ENCODE measurements at places on chromosomes 2 and 18. TPM values are rescaled to one million over a fixed set of nuclear protein-coding genes. Genes with fewer than 3 reads are reported as not detected.

SATB2 gene
- 3.8 TPM for polyA plus RNA-seq

CELF4 gene
- polyA plus RNA-seq: not detected

ZNF521 gene
- polyA plus RNA-seq: 29.6 TPM

- DNase-seq: peak; percentile 38
Measured at GRCh38 chr2:42794271-42795046, 2.1 kb upstream of the HAAO start.

GRCh38 chr2:42917425-42917927, 125.1 kb upstream of the HAAO start:
- DNase-seq: peak; percentile 91

- DNase-seq: peak; percentile 32
Measured at GRCh38 chr2:226893216-226893615, 57.4 kb downstream of the RHBDD1 start.

DNA sequence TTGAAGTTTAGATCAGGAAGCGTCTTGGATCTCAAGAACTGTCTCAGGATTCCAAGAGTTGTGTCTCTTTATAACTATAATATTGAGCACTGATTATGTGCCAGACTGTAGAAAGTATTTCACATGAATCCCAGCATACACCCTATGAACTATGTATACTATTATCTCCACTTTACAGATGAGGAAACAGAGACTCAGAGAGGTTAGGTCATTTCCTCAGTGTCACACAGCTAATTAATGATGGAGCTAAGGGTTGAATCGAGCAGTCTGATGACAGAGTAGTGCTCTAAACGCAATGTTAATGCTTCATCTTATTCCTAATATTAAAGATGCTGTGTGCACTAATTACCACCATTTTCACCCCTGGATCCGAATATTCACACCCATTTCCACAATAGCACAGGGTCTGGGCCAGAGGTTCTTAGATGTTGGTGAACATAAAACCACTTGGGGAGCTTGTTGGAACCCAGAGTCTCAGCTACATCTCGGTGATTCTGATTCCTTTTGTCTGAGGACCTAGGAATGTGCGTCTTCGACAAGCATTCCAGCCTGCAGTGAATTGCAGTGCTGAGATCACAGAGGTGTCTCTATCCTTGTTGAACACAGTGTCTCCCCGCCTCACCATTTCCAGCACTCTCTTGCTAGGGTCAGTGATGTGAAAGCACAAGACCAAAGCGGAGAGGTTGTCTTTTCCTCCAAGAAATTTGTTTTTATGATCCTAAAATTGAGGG, 213.8 kb downstream of the SP3 start:
- no peak for DNase-seq

DNA sequence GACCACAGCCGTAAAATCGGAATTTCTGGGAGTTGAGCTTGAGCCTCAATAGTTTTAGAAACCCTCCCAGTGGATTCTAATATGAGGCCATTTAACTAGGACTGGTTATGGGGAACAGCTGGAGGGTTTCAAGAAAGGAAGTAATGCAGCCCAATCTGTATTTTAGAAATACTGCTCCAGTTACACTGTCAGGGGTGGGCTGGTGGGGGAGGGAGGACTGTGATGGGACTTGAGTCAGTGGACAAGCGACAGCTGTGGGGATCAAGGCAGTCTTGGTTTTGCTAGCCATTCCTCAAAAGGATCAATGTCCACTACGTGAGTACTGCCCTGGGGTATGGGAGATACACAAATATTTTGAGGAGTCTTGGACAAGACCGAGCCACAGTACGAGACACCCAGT, 34.8 kb downstream of the ASB1 start:
- no peak for DNase-seq

GRCh38 chr18:49400398-49401072, 59.9 kb downstream of the DYM start:
- DNase-seq: peak; percentile 8

DNA sequence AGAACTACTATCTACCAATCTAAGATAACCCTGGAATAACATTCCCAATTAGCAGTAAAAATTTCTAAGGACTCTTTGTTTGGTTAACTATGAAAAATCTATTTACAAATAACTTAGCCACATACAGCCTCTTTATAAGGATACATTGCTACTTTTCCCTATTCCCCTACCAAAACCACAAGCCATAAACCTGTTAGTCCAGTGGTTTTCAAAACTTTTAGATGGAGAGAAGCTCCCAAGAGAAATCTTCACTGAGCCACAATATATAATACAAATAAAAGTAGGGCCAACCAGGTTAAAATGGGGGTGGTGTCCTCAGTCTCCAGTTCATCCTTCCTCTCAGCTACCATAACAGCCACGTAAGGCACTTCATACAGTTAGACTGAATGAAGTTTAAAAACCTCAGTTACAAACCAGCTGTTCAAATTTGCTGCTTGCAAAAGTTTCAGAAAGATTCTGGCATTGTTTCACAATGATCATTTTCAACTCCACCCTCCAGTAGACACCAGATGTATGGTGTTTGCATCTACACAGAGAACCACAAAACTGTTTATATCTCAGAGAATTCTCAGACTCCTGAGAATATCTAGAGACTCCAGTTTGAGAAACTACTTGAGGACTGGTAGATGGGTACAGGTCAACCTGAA, 26.0 kb downstream of the SOS1 start:
- DNase-seq: peak; percentile 92

DNA sequence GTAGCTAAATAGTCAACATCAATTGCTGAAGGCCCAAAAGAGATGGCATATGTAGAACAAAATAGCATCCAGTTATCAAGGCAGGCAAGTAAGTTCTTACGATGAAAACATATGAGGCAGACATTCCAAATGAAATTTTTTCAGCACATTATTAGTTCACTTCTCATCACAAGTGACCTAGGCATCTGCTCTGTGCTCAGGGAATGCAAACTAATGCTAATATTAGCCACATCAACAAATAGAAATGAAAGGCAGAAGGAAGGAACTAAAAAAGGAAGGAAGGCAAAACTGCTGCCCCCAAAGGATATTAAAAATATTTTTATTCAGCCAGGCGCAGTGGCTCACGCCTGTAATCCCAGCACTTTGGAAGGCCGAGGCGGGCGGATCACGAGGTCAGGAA, 51.2 kb upstream of the ROCK1 start:
- no peak for DNase-seq

DNA sequence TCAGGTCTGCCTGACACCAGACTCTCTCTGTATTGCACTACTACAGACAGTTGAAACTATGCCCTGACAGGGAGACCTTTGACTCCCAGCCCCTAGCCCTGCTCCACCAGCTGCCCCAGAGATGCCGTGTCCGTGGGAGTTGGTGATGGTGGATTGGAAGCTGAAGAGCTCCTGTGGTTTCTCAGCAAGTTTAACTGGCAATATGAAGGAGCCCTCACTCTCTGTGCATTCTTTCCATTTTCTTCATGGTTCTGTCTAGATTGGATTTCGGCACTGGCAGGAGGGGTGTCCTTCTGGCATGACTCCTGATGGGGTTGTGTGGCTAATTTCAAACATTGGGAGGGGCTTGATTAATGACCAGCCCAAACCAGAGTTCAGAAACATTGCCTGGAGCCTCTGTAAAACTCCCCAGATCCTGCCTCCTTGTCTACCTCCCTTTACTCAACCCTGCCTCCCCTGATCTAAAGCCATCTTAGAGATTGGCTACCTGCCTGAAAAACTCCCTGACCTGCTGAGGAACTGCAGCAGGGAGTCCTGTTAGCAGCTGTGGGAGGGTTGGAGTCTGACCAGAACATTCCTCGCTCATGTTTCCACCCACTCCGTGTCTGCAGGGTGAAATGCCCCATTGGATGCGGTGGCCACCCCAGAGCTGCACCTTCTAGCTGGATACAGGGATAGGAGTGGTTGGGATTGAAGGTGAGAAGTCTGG, 206.9 kb upstream of the SPRED2 start:
- peak; percentile 97 for DNase-seq

- DNase-seq: peak; percentile 56
Measured at GRCh38 chr2:160581035-160581434, 87.4 kb upstream of the RBMS1 start.

- no peak for DNase-seq
Measured at GRCh38 chr18:48125724-48126123, 195.3 kb upstream of the SMAD2 start.
